ENCODE measurements at places on chromosomes 5 and 9. TPM values are rescaled to one million over a fixed set of nuclear protein-coding genes. Genes with fewer than 3 reads are reported as not detected.

Gene INSL4
- total RNA-seq = not detected

Gene TRIM7
- not detected for total RNA-seq

Gene GNPDA1
- total RNA-seq = 9.6 TPM

Gene ARAP3
- total RNA-seq = 22.6 TPM

Gene ADAMTS13
- 1.1 TPM for total RNA-seq

Gene TLR4
- 0.42 TPM for total RNA-seq

Gene CARTPT
- not detected for total RNA-seq

Gene GZMA
- total RNA-seq = 1,702 TPM

Gene TMEM171
- 0.62 TPM for total RNA-seq
